ENCODE measurements at places on chromosomes 4 and X. TPM values are rescaled to one million over a fixed set of nuclear protein-coding genes. Genes with fewer than 3 reads are reported as not detected.

Gene MAGEA2B
- polyA plus RNA-seq, result not detected

Gene SLC26A1
- 9.5 TPM for polyA plus RNA-seq

Gene SPANXD
- polyA plus RNA-seq, result not detected

Gene LGI2
- polyA plus RNA-seq, result 19.3 TPM

Gene KCND1
- polyA plus RNA-seq, result 6.7 TPM

Gene SOD3
- 8.2 TPM for polyA plus RNA-seq

Gene CISD2
- 62.1 TPM for polyA plus RNA-seq

Gene GAGE12G
- polyA plus RNA-seq, result not detected

Gene LUZP4
- polyA plus RNA-seq, result not detected

GRCh38 chr4:26307037-26307800 is 13.6 kb upstream of the RBPJ start:
- H3K27ac ChIP-seq, result no peak overlapping the region
- DNase-seq, result no peak
- no peaks in the 10 kb centered on the region for H3K36me3 ChIP-seq
- no peak overlapping the region for H3K4me3 ChIP-seq
- H3K27me3 ChIP-seq, result no peaks in the 10 kb centered on the region

GRCh38 chrX:80331285-80331684 is 89.0 kb upstream of the TENT5D start:
- no peak overlapping the region for H3K27ac ChIP-seq
- H3K27me3 ChIP-seq, result no peaks in the 10 kb centered on the region
- no peak for DNase-seq
- no peaks in the 10 kb centered on the region for H3K36me3 ChIP-seq

- H3K27ac ChIP-seq, result no peak overlapping the region
- H3K4me1 ChIP-seq, result peaks cover 10% of the 10 kb centered on the region
- peaks cover 6% of the 10 kb centered on the region for H3K27me3 ChIP-seq
- no peak for DNase-seq
- no peak overlapping the region for H3K4me3 ChIP-seq
These were observed 88.6 kb downstream of the TSPAN7 start for GRCh38 chrX:38649674-38650647.

DNA sequence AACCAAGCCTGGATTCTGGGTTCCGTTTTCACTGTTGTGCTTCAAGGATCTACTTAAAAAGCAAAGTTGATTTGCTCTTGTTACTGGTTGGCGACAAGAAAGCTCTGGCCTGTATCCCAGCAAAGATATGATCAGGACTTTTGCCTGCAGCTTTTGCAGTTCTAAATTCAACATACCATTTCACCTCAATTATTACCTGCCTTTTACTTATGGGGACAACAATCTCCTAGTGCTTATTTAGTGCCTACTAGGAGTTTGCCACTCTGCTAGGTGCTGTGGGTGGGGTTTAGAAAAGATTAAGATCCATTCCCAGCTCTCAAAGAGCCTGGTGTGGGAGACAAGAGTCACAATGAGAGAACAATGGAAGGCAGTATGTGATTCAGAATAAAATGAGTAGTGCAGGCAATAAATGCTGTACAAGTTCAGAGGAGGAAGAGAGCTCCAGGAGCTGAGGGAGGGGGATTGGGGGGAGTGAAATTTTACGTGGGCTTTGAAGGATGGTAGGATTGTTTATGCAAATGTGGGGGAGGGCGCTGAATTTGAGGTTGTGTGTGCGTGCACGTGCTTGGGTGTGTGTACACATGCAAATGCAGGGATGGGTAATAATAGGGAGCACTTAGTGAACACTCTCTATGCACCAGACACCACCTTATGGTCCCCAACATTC is 5.0 kb upstream of the TMEM164 start:
- H3K4me3 ChIP-seq, result no peak overlapping the region
- peaks cover 9% of the 10 kb centered on the region for H3K27me3 ChIP-seq
- H3K36me3 ChIP-seq, result no peaks in the 10 kb centered on the region
- H3K4me1 ChIP-seq, result peaks cover 5% of the 10 kb centered on the region

- no peaks in the 10 kb centered on the region for H3K36me3 ChIP-seq
- H3K27ac ChIP-seq, result no peak overlapping the region
- H3K4me1 ChIP-seq, result no peaks in the 10 kb centered on the region
- no peaks in the 10 kb centered on the region for H3K27me3 ChIP-seq
These were observed 6.4 kb upstream of the PTTG2 start for GRCh38 chr4:37953620-37954293.

DNA sequence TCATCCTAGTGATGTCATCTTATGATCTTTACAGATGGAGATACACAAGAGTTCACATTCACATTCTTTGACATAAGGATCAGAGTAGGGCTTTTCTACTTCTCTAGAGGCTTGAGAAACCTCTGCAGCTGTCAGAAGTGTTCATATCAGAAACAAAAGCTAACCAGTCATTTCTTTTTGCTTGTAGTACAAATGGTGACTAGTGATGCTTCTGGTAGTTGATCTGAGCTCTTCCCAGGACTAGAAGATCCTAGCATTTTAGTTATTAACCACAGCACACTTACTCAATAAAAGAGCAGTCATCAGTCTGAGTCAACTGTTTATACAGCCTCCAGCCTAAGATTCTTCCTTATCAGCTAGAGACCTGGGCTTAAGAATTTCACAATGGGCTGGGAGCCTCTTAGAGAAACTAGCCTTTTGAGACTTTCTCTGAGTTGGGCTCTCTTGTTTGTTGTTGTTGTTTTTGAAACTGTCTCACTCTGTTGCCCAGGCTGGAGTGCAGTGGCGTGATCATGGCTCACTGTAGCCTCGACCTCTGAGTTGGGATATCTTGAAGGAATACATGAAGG is 84.1 kb downstream of the TMEM164 start:
- H3K27ac ChIP-seq, result no peak overlapping the region
- H3K4me1 ChIP-seq, result peaks cover under 1% of the 10 kb centered on the region
- H3K27me3 ChIP-seq, result peaks cover 3% of the 10 kb centered on the region
- no peaks in the 10 kb centered on the region for H3K36me3 ChIP-seq
- DNase-seq, result no peak

GRCh38 chrX:135927897-135928296 is 34.4 kb downstream of the SAGE1 start:
- H3K36me3 ChIP-seq, result no peaks in the 10 kb centered on the region
- H3K4me1 ChIP-seq, result no peaks in the 10 kb centered on the region
- H3K27ac ChIP-seq, result no peak overlapping the region
- H3K4me3 ChIP-seq, result no peak overlapping the region
- no peak for DNase-seq

DNA sequence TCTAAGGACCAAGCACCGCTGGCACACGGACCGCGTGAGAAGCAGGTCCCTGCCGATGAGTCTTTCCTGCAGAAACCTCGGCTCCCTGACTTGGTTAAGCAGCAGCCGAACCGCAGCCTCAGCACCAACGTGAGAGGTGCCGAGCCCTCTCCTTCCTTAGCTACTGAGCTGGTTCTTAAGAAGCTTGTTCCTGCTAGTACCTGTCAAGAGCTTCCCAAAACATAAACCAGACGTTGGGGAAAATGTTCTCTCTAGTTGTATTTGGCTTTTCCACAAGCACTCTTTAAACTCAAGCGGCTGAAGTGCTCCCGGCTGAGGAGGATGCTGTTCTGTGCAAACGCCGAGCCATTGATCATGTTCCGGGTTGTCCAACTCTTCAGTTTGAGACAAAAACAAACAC is 29.3 kb upstream of the TLR3 start:
- H3K27ac ChIP-seq, result no peak overlapping the region
- no peaks in the 10 kb centered on the region for H3K4me1 ChIP-seq
- no peaks in the 10 kb centered on the region for H3K36me3 ChIP-seq
- H3K4me3 ChIP-seq, result no peak overlapping the region
- no peak for DNase-seq

DNA sequence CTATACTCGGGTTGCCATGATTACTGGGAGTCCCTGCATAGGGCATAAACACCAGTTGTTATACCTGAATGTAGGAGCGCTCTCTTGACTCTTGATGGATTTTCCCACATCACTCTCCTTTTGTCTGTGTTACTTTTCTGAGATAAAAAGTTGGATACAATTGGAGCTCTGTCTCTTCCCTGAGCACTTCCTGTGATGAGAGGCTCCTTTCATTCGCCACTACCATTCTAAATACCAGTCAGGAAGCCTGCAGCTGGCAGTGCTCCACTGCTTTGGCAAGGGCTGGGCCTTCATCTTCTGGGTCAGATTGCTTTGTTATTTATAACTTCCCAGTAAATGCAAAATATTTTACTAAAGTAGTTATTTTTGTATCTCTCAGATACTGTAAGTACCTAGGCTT is 13.9 kb downstream of the TCEANC start:
- peaks cover 39% of the 10 kb centered on the region for H3K27me3 ChIP-seq
- H3K36me3 ChIP-seq, result no peaks in the 10 kb centered on the region
- peak overlapping the region; percentile 33 for H3K27ac ChIP-seq
- no peak for DNase-seq

DNA sequence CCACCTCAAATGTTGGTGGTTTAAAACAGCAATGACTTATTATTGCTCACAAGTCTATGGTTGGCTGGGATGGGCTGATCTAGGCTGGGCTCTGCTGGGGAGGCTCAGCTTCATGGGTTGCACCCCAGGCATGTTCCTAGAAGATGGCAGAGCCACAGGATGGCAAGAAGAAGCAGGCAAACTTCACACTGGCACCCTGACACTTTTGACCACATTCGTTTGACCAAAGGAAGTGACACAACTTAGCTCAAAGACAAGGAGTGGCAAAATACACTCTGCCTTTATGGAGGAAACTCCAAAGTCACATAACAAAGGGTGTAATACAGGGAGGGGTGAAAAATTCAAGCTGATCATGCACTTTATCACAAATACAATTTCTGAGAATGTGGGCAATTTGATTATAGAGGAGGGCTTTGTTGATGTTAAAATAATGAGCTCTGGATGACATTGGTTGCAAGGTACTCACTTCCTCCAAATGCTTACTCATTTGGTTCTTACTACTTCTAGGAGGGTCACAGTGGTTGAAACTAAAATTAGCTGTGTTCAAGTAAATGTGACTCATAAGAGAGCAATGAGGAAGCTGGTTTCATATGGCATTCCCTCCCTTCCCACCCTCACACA is 249.2 kb upstream of the RPS6KA3 start:
- H3K36me3 ChIP-seq, result no peaks in the 10 kb centered on the region
- no peak overlapping the region for H3K4me3 ChIP-seq
- H3K27ac ChIP-seq, result no peak overlapping the region
- no peak for DNase-seq
- H3K4me1 ChIP-seq, result no peaks in the 10 kb centered on the region

GRCh38 chrX:67555578-67556203 is 11.9 kb downstream of the AR start:
- DNase-seq, result no peak
- H3K36me3 ChIP-seq, result no peaks in the 10 kb centered on the region
- no peaks in the 10 kb centered on the region for H3K4me1 ChIP-seq
- H3K4me3 ChIP-seq, result no peak overlapping the region
- no peak overlapping the region for H3K27ac ChIP-seq

DNA sequence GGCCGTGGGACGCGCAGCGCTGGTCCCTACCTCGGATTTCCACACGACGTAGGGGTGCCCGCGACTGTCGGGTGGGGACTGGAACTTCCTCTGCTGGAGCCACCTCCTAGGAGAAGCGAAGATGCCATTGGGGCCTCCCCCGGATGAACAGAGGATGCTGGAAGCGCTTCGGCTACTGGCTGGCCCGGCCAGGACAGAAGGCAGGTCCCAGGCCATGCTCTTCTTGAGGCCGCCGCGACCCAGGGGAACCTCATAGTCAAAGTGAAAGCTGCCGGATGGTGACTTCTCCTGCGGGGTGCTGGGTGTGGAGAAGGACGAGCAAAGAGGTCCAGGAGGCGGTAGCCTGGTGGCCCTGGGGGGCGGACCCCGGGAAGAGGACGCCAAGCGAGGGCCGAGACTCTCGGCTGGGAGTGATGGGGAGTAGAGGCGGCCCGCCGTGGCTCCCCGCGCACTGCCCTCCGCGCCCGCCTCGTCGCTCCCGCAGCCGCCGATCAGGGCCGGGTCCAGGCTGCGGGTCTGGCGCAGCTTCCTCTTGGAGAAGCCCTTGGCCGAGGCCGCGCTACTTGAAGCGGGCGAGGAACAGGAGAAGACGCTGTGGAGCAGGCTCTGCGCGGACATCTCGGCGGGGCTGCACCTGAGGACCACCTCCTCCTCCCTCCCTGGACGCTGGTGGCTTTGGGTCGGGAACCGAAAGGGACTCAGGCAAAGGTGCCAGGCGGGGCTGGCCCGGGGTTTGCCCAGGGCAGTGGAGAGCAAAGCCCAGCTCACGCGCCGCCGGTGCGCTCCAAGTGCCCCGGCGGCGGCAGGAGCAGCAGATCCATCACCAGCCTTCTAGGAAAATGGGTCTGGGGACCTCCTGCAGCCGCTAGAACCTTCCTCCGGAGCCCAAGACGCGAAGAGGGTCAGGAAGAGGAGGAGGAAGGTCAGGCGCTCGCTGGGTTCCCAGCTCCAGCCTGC is 1.2 kb downstream of the ARHGAP6 start:
- H3K4me1 ChIP-seq, result peaks cover 18% of the 10 kb centered on the region
- H3K36me3 ChIP-seq, result no peaks in the 10 kb centered on the region
- H3K27ac ChIP-seq, result no peak overlapping the region
- peaks cover 50% of the 10 kb centered on the region for H3K27me3 ChIP-seq
- H3K4me3 ChIP-seq, result peak overlapping the region; percentile 30

DNA sequence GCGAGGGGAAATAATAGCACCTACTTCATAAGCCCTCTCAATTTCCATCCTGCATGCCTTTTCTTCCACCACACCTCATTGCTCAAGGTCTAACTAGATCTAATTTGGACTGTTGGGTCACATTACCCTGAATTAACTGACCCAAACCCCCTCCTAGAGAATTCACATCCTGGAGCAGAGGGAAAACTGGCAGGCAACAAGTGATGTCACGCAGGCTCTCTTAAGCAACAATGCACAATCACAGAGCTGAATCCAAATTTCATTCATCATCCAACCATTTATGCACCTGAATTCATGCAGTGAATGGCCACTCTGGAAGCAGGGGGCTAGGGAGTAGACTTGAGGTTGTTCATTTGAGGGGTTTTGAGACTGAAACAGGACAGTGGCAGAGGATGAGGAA is 107.7 kb upstream of the HUWE1 start:
- DNase-seq, result no peak
- no peaks in the 10 kb centered on the region for H3K4me1 ChIP-seq
- H3K4me3 ChIP-seq, result no peak overlapping the region

DNA sequence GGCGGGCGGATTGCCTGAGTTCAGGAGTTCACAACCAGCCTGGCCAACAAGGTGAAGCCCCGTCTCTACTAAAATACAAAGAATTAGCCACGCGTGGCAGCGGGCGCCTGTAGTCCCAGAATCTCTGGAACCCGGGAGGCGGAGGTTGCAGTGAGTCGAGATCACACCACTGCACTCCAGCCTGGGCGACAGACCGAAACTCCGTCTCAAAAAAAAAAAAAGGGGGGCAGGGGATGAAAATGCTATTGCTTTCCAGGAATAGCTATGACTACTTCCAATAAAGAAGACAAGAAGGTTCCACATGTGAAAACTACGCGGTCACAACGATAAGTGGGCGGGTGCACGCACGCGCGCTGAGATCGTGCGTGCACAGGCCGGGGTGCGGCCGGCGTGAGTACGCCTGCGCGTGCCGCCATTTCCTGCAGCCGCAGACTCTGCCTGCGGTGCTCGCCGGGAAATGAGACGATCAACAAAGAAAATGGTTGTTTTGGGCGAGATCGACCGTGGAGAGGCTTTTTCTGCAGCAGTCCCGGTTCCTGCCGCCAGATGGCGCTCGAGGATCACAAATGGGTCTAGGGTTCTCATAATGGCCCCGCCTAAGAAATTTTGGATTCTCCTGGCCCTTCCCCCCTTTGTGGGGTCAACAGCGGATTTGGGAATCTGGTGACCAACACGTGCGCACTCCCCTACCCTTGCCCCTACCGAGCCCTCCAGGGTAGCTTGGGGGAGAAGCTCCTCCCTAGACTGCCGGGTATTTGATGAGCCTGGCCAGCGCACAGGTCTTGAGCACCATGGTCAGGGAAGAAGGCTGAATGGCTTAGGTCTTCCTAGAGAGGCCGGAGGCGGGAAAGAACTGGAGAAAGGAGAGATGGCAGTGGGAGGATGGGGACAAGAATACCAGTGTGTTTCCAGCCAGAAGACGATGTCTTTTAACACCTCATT is 35.1 kb downstream of the PNMA5 start:
- peak overlapping the region; percentile 79 for H3K27ac ChIP-seq
- peaks cover 17% of the 10 kb centered on the region for H3K4me1 ChIP-seq
- DNase-seq, result peak; percentile 96
- peak overlapping the region; percentile 45 for H3K4me3 ChIP-seq
- H3K36me3 ChIP-seq, result no peaks in the 10 kb centered on the region

All from spinal cord (tissue), 10 donors.